ENCODE measurements at places on chromosomes 5 and 9. TPM values are rescaled to one million over a fixed set of nuclear protein-coding genes. Genes with fewer than 3 reads are reported as not detected.

DNA sequence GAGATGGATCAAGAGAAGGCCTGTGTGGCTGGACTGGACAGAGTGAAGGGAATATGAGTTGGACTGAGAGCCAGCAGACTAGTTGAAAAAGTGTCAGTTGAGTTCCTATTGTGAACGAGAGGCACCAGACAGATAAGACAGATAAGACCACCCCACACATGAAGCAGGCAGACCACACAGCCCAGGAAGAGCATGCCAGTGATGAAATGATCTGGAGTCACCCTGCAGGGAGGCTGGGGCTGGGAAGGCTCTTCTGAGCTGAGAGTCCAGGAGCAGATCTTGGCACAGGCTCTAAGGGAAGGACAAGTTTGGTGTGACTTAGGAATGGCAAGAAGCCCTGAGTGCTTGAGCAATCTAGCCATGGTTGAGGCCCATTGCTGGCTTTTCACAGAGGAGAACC, 10.6 kb upstream of the SLC25A48 start:
- no peak for DNase-seq

GRCh38 chr9:124721109-124721906, 49.8 kb downstream of the NR6A1 start:
- DNase-seq, result no peak

DNA sequence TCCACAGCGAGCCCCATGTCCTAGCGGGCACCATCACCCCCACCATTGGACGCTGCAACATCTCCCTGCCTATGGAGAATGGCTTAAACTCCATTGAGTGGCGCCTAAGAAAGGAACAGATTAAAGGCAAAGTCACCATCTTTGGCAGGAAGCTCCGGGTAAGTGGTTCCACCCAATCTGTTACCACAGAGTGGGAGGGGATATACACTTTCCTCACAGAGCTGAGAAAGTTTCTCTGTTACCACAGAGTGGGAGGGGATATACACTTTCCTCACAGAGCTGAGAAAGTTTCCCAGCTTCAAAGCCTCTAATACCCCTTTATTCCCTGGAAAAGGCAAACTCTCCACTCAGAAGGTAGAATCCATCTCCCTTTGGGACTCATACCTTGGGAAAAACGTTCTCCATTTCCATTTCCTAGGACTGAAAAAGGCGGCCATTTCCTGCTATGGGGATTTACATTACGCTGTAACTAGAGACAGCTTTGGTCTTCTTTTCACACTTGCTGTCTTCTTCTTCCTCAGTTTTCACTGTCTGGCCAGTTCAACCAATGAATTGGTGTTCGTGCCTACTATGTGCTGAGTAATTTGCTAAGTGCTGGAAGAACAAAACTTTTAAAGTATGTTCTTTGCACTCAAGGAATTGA, 63.4 kb upstream of the WWC1 start:
- no peak for DNase-seq

GRCh38 chr9:136339173-136339957, 12.0 kb downstream of the GPSM1 start:
- DNase-seq, result peak; percentile 32

BARHL1 gene
- total RNA-seq, result not detected

GRCh38 chr5:50749181-50749580, 82.7 kb downstream of the PARP8 start:
- no peak for DNase-seq

DNA sequence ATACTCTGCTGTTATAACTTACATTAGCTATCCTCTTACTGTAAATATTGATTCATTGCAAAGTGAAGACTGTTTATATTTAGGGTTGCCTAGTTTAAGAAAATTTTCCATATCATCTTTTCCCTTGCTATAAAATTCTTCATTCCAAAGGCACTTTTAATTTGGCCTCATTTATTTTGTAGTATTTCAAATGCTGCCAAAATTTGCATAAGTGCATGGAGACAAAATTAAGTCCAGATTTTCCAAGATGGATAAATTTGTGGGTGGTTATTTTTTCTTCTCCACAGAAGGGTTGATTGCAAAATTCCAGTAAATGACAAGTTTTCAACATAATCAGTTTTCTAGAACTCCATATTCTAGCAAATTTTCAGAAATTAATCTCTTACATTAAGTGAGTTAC, 141.5 kb upstream of the MTAP start:
- no peak for DNase-seq

GRCh38 chr5:143354025-143354424, 49.5 kb downstream of the NR3C1 start:
- no peak for DNase-seq

MLANA gene
- not detected for total RNA-seq

All from Panc1 (cell line).